ENCODE measurements at places on chromosomes 7 and 10.
A peak's percentile ranks its signal among the peaks of the same experiment; 100 is the strongest.

- DNase-seq: no peak
Observed at GRCh38 chr7:55071411-55072175, 52.8 kb downstream of the EGFR start.

- peak; percentile 44 for DNase-seq
Observed at GRCh38 chr7:43646603-43647338, 63.9 kb downstream of the STK17A start.

DNA sequence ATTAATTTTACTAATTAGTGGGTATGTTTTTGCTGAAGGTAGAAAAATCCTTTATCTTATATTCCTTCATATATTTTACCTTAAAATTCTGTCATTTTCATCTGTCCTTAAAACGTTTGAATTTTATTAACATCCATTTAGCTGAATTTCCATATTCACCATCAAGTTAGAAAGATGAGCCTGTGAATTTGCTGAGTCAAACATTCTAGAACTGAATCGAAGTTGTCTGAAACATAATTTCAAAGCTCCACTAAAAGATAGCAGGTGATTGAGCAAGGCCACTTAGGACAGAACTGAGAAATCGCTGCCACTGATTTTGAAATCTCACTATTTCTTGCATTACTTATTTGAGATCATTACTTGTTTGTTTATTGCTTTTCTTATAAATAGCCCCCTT lies 17.5 kb downstream of the HGF start:
- DNase-seq: no peak

GRCh38 chr10:99528494-99529441 lies 4.0 kb upstream of the NKX2-3 start:
- DNase-seq: no peak

DNA sequence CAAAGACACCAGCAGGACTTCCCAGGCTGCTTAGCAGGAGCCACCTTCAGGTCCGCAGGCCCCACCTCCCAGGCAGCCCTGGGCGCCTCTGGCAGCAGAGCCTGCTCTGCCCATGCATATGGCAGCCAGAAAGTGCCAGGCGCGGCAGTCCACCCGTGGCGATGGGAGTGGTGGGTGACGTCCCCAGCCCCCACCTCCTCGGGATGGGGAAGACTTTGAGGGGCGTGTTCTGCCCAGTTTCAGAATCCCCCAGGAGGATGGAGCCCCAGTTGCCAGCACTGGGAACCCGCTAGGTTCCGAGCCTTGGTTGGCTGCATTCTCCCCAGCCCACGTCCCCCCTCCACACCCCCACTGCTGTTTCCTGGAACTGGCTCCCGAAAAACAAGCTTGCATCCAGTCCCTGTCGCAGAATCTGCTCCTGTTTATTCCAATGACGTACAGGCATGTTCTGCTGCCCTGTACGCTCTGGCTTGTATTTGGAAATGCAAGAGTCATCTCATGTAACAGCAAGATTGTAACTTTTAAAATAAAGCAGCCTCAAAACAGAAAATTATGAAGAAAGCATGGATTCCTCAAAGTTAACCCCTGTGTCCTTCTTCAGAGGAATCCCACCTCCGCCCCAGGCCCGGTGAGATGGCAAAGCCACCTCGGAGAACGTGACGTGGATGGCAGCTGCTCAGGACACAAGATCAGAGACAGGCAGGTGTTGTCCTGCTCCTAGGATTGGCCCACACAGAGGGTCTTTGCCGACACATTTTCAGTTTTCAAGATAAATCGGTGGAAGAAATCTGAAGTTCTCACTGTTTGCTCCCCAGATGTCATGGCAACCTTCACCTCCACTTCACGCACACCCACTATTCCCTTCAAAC lies 87.8 kb upstream of the PPP2R2D start:
- DNase-seq: no peak

DNA sequence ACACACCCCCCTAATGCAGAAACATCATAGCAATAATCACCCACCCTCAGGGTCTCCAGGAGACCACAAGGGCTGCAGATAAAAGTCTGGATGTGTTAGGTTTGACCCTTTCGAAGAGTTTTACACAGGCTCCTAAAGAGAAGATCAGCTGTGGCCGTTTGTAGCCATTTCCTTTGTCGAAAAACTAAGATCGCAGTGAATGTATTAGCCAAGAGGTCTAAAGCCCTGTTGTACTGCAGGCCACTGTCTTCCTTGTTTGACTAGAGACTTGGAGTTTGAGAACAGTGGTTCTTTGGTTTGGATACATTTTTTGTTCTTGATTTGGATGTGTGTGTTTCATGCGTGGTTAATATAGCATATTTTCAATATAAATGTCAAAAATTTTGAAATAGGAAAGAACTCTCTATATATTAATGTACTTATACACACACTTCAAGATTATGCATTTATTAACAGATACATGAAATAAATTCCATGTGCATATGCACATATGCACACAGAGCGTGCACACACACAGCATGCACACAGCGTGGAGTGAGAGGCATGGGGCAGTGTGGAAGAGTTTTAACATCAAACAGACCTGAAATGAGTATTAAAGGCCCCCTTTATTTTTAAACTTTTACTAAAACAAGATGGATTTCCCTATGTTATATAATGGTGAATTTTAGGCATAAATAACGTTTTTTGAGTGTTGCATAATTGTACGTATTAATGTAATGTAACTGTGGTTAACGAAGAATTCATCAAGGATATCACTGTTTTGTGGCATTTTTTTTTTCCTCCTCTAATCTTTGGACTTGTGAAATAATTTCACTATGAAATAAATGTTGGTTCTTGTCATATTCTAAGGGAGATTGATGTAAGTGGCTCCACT lies 2.2 kb downstream of the IKZF1 start:
- DNase-seq: no peak

DNA sequence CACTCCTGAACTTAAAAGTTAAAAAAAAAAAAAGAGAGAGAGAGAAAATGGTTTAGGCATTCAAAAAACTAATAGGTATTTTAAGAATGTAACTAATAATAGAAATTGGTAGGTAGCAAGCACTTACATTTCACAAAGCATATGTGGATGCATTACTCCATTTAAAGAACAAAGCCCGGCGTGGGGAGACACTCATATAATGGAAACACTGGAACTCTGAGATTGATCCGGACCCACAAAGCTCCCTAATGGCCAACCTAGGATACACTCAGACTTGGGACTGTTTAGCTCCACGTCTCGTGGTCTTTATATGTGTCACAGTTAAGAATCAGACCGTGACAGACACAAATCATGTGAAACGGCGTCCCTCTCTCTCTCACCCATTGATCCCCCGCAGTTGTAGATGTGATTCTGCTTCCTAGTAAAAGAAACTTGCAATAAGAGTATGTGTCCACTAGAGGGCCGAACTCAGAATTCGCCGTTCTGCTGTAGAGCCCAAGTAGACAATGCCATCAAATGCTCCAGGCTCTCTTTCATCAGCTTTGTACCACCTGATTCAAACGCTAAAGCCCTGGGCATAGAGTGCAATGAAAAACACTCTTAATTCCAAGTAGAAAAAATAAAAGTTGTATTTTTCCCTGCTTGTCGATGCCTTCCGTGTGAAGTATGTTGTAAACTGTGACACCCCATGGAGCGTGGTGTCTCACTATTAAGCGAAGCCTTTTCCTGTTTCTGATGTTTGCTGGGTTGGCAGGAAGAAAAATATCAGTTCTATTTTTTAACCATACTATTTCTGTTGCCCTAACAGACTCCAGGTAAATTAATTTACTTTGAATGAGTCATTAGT lies 429.0 kb upstream of the MTPN start:
- no peak for DNase-seq

GRCh38 chr7:132251327-132251659 lies 325.0 kb downstream of the PLXNA4 start:
- DNase-seq: no peak

Measured in CD8-positive, alpha-beta T cell (primary cell).